ENCODE measurements at places on chromosomes 1 and 21.

DNA sequence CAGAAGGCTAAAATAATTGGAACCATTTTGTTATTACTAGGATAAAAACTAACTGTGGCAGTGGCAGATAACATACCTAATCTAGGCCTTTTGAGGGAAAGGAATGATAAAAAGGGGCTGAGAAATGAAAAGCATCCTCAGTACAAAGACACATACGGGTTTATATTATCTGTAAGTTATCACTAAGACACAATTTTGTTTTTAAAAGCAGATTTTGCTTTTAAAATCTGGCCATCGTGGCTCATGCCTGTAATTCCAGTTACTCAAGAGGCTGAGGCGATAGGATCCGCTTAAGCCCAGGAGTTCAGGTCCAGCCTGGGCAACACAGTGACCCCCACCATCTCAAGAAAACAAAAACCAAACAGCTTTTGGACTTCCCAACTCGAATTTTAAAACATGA is 24.8 kb upstream of the HP1BP3 start:
- DNase-seq = no peak

- no peak for DNase-seq
Observed at GRCh38 chr21:32768530-32768929, 3.0 kb downstream of the PAXBP1 start.

DNA sequence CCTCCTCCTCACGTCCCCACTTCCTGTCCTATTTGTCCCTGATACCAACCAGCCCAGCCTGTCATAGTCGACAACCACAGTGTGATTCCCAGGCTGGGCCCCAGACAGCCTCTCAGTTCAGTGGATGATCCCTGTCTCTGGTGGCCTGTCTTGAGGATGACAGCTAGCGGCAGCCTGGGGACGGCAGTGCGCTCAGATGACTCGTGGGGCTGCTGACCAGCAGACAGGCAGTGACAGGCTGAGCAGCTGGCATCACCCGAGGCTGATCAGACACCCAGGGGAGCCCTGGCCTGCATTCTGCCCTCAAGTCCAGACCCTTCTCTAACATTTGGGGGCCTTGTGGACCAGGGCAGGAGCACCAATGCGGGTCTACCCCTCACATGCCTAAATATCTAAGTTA is 21.0 kb downstream of the NKAIN1 start:
- DNase-seq = no peak

- no peak for DNase-seq
Observed at GRCh38 chr1:87346130-87346814, 17.6 kb downstream of the LMO4 start.

GRCh38 chr1:203089001-203089650 is 3.3 kb upstream of the MYOG start:
- DNase-seq = no peak

- DNase-seq = no peak
Observed at GRCh38 chr1:175579956-175580750, 163.2 kb downstream of the TNR start.

DNA sequence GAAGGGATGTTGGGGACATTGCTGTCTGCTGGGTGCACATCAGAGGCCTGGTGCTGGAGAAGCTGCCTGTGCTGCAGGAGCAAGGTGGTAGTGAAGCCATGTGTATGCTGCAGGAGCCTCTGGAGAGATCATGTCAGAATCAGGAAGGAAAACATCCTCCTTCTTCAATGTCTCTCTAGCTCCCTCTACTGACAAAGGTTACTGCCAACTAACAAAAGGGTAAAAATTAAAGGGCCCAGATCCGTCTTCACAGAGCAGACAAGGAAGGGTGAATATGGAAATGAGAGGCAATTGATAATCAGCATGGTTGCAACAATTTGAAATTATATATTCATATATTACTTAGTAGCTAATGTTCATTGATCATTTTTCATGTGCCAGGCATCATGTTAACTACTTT is 32.2 kb downstream of the FAM177B start:
- no peak for DNase-seq

DNA sequence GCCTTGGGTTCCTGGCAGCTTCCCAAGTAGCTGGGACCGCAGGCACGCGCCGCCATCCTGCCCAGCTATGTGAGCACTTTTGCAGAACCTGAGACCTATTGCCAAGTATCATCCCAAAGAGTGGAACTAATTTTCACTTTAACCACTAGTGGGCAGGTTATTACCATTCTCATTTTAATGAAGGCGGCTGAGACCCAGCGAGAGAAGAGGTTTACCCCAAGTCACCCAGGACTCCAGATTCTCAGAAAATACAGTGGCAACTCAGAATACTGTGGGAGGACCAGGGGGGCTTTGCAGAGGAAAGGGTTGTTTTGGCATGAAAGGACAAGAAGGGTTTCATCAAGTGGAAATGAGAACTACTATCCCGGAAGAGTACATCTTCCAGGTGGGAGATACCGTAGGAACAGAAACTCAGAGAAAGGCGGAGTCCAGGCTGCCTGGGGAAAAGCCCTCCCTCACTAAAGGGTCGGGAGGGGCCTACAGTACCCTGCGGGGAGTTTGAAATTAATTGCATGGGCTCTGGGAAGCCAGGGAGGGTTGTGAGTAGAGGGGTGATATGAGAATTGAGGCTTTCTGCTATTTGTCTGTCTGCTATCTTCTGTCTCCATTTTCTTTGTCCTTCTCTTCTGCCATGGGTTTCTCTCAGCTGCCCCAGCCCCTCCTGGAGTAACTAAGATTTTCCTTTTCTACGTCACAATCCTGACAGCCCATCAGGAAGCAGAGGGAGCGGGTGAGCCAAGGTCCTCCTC is 7.2 kb upstream of the SEMA4A start:
- DNase-seq = peak; percentile 70

GRCh38 chr1:61094677-61095469 is 12.5 kb downstream of the NFIA start:
- no peak for DNase-seq

- no peak for DNase-seq
Observed at GRCh38 chr1:234468580-234468979, 10.4 kb downstream of the TARBP1 start.

DNA sequence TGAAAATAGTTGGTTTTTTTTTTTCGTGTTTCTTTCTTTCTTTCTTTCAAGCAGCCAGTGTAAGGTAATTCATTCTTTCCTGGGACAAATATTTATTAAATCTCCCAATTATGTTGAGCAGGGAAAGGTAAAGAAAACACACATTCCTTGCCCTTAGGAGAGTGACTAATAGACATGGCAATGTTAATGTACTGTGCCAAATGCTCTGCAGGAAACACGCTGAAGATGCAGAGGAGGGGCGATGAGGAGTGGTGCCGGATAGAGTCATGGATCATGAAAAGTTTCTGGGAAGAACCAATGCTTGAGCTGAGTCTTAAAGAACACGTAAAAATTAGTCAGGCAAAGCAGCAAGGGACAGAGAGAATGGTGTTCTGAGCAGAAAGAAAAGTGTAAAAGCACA is 199.2 kb downstream of the DNM3 start:
- no peak for DNase-seq

DNA sequence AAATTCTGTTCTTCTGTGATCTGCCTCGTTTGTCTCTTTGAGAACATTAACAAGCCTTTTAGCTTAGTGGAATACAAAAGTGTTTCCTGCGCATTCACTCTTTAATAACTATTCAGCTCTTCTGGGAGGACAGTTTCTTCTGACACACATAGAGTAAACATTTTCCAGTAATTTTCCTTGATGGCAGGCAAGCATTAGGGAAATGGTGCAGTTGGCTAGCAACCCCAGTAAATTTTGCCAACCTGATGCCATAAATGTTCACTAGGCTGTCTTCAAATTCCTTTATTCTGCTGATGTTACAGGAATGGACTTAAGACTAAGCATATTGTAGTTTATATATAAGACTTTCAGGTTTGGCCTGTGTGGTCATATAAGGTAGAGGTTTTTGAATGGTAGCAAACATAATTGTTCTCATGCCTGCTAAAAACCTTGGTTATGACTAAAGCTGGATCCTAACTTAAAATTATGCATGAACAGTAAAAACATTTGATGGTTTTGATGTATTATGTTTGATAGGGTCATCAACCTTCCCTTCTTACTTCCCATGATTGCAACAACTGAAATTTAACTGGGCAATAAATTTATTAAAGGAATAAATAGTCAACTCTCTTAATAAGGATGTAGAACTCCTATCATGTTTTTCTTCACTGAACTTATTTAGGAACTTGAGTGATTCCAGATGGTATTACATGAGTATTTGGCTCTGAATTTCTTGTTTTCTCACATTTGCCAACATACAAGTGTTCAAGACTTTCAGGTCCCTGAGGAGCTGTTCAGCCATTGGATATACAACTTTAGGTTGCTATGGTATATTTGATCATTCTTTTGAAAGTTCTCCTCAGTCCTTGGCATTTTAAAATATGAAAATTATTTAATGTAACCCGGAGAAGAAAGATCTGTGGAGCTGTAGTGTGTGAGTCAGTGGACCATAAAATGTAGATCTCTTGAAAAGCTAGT is 223.4 kb downstream of the FMN2 start:
- DNase-seq = peak; percentile 7

GRCh38 chr1:22114083-22115012 is 28.5 kb downstream of the WNT4 start:
- peak; percentile 51 for DNase-seq

- no peak for DNase-seq
Observed at GRCh38 chr1:240607006-240607405, 4.9 kb downstream of the GREM2 start.

DNA sequence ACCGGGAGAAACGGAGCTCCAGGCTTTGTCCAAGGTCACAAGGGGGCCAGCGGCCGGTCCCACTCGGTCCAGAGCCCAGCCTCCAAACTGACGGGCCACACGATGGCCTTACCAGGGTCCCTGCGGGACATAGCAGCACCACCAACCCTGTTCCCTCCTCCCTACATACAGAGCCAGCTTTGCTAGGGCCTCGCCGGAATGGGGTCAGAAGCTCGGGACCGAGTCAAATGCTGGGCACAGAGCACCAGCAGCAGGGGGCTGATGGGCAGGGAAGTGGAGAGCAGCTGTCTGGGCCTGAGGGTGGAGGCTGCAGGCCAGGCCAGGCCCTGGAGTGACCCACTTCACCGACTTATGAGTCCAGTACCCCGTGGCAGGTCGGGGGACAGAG is 14.9 kb upstream of the TTC39A start:
- no peak for DNase-seq

DNA sequence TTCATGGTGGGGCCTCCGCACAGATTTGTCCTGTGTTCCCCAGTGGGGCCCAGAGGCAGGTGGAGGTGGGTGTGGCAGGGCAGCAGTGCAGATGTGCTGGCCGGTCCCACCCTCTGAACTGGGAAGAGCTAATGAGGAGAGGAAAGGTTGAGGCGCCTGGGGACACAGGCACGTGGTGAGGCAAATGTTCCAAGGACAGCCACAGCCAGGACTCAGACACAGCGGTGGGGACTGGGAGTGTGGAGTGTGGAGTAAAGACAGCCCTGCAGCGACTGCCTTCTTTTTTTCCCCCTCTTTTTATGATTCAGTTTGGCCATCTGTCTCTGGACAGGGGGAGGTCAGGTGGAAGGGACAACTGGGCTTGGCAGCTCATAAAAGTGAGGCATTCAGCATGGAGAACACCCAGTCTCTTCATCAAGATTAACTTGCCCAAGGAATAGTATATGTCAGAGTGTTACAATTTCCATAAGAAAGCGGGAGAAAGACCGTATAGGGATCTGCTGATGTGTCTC is 104.2 kb upstream of the GCLM start:
- no peak for DNase-seq

All from urinary bladder (tissue), 4 donors.